ENCODE measurements at places on chromosomes 7 and 10.

DNA sequence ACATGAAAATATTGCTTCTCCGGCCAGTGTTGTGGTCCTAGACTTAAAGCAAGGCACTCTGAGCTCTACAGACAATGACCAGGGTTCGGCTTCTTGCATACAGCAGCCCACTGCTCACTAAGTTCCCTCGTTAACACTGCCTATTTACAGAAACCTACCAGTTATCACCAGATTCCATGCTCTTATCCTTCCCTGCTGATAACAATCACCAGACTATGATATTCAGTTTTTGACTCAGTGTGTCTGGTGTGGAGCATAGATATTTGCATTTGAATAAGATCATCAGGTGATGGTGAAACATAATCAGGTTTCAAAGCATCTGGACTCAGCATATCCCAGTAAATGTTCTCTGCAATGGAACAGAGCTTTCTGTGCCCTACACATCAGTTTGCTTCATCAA is 182.3 kb downstream of the SNX13 start:
- no peak for DNase-seq

DNA sequence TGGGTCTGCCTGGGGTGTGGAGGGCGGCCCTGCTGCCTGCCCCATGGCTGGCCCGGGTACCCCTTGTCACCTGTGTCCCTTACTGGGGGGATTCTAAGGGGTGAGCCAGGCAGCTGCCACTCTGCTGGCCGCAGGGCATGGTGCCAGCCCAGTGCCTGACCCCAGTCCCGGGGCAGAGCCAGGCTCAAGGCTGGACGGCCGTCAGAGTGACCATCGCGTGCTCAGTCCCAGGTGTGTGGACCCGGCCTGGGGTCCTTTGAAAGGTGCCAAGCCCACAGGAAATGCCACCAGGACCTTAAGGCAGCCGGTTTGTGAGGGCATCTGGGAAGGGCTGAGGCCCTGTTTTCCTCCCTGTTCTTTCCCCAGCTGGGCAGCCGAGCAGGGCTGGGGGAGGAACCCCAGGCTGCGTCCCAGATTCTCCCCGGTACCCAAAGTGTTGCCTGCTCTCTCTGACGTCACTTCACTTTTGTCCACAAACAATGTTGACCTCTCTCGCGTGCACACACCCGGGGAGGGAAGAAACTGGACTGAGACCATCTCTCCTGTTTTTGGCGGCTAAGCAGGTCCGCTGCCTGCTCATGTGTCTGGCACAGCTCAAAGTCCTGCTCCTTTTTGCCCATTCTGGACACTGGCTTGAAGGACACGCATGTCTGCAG is 37.6 kb downstream of the PAPOLB start:
- no peak for DNase-seq

GRCh38 chr7:2860627-2861133 is 16.6 kb upstream of the GNA12 start:
- no peak for DNase-seq

GRCh38 chr7:71021131-71021530 is 110.8 kb upstream of the GALNT17 start:
- DNase-seq: no peak

- no peak for DNase-seq
These were observed 45.5 kb downstream of the DPYSL4 start for GRCh38 chr10:132232023-132232951.

DNA sequence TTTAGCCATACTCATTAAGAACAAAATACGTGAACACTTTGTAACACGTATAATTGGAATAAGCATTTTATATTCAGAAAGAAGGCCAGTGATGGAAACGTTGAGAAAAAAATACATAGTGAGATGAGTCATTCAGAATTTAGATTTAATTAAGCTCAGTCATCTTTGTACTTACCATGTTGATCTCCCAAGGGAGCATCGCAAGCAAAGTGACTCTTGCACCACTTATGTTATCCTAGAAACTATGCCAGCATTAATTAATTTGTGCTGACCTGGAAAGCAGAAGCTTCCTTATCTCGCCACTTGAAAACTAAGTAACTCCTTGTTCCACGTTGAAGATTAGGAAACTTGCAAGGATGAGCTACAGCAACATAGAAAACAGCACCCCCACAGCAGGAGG is 9.7 kb upstream of the MPP7 start:
- no peak for DNase-seq

DNA sequence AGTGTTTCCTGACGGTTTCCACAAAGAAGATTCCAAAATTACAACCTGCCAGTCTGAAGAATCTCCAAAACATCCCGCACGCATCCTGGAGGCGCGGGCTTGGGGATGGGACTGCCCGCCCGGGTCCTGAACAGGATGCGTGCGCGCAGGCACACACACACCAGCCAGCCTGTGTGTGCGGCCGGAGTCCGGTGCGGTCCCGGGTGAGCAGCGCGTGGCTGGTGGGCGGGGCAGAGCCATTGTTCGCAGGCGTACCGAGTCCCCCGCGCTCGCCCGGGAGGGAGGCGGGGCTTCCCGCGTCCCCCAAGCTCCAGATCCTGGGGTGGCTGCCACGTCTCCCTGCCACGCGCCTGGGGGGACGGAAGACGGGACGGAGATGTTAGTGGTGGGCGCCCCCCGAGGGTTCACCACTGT is 675 bp upstream of the SCD start:
- DNase-seq: peak; percentile 34
